Hepatocyte (in vitro differentiated cells): ENCODE measurements at places on chromosomes 4 and X. TPM values are rescaled to one million over a fixed set of nuclear protein-coding genes. Genes with fewer than 3 reads are reported as not detected.

DNA sequence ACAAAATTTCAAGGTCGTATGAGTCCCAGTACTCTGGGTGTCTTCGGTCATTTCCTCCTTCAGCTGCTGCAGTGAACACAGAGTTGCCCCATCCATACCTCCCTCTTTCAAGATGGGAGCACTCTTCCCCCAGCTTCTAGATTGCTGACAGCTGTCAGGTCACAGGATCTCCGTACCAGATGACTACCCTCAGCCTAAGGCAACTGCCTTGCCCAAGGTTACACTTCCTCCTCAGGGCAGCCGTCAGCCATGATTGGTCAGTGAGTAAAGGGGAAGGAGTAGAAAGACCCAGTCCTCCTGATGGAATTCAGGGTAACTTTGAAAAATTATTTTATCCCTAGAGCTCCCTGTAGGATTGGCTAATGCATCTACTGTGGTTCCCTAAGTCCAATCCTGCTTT lies 81.6 kb downstream of the NAF1 start:
- no peak for DNase-seq

DNA sequence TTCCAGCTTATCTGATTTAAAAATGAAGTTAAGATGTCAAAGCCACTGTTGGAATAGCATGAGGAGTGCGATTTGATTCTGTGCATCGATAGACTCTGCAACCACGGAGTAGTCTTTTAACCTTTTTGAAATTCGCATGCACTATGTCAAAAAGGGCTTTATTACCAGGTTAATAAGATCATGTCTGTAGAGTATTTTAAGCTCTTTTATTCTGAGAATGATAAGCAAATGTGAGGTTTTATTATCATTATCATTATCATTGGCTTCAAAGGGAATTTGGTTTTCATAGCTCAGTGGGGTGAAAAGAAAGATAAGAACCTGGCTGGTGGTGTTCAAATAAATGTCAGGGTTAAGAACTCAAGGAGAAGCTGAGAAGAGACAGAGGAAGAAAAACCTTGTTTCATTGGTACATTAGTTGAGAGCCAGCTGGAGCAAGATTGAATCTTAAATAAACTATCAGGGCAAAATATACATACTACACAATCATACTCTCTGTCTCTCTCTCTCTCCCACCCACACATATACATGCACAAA lies 102.6 kb downstream of the MMRN1 start:
- no peak for DNase-seq

- DNase-seq: peak; percentile 77
Observed at GRCh38 chr4:76301068-76301774, 5.3 kb upstream of the STBD1 start.

GRCh38 chrX:47226071-47226470 lies 6.7 kb upstream of the USP11 start:
- no peak for DNase-seq

- DNase-seq: no peak
Observed at GRCh38 chr4:111632641-111633151, 512.6 kb upstream of the FAM241A start.

DNA sequence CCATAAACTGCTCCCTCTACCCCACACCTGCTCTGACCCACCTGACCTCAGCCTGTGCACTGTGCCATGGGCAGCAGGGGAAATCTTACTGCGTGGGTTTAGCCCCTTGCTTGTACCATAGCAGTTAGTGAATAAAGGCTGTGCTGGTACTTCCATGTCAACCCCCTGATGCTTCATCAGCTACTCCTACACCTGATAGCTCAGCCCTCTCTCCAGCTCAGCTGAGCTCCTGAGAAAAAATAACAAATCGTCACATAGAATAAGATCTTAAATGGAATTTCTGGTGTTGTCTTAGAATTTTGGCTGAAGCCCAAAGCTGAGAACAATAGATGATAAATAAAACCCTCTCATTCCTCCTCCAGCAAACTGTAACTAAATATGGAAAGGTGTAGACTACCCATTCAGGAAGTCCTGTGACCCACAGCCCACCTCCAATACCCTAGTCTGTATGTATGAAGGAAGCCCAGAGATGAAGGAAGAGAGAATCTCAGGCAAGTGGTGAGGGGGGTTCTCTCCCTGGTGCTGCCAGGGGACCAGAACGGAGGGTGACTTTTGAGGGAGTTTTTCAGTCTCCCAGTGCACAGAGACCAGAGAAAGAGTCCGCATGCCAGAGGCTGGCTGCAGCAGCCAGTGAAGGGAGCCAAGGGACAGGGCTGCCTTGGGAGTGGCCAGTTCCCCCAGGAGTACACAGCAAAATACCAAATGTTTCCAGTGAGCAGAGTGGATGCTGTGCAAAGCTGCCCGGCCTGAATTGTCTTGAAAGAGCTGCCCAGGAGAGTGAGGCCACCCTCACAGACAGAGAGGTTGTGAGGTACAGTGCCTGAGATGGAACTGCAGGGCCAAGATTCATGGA lies 227.3 kb downstream of the QDPR start:
- DNase-seq: no peak

GRCh38 chr4:48137846-48138245 lies 3.8 kb upstream of the TXK start:
- DNase-seq: no peak

DNA sequence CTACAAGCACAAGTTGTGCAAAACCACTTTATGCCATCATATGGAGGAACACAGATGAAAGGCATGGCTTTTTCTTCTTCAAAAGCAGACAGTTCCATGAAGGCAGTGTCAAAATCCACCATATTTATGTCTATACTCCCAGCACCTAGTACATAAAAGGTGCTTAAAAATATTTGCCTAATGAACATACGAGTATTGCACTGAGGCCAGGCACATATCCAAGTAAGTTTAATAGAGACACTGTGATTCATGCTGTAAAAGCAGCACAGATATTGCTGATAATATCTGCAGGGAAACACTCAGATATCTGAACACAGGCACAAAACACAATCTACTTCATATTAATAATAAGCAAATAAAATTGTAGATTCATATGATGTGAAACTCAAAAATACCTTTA lies 48.1 kb upstream of the CXCL8 start:
- DNase-seq: no peak

DNA sequence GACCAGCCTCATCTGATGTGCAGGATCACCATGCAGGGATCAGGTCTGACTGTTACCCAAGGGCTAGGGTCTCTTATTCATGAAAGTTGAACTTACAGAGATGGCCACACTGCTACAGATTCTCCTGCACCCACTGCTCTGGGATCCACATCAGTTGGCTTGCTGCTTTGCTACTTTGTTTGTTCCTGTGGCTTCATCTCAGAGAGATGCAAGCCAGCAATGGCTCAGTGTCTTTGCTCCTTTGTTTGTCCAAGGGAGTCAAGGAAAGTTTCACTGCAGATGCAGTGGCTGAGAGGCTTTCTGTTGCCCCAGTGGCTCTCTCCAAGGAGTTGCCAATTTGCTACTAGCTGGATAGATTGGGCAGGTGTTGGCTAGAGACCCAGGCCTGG lies 70.3 kb upstream of the UGT2B7 start:
- DNase-seq: no peak

DNA sequence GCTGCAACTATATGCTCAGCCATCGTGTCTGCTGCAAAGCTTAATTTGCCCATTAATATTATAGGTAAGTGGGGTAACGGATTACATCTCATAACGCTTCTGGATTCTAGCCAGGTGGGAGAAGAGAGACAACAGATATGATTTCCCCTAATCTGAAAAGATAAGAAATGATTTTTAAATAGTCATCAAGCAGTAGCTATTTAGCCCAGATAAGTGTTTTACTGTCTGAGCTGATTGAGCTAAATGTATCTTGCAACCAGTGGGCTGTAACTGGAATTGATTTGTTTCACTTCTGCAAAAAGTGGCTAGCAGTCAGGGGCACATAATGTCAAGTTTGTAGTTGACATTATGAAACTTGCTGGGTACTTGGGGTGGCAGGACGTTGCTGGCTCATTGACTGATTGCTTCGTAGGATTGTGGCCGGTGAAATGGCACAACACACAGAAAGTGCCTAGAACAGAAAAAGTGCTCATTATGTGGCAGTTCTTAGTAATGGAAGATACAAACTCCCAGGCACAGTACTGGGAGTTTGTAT lies 18.5 kb downstream of the LAP3 start:
- no peak for DNase-seq

- DNase-seq: no peak
Observed at GRCh38 chrX:109845996-109846395, 112.9 kb upstream of the ACSL4 start.

- DNase-seq: no peak
Observed at GRCh38 chr4:97500423-97500822, 642.9 kb downstream of the STPG2 start.

GRCh38 chrX:154990496-154990895 lies 32.0 kb downstream of the F8 start:
- no peak for DNase-seq

- no peak for DNase-seq
Observed at GRCh38 chr4:6277935-6278800, 8.5 kb downstream of the WFS1 start.

GRCh38 chrX:15882704-15883539 lies 28.3 kb upstream of the AP1S2 start:
- no peak for DNase-seq

- no peak for DNase-seq
Observed at GRCh38 chr4:47747211-47747610, 90.7 kb downstream of the CORIN start.

DNA sequence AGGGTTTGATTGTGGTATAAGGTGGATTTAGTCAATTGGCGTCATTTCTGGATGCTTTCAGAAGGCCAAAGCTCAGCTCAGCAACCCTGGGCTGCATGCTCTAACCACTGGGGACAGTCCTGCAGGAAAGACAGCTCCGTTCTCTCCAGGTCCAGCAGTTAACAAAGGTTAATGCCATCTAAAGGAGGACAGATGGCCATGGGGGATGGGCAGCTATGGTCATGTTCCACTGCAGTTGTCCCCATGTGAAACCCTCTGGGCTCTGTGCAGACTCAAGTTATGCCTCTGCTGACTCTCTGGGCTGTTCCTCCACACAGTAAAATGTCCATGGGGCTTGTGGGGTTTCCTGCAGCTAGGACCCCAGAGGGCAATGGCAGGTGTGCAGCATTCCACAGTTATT lies 562.1 kb upstream of the ADGRL3 start:
- DNase-seq: no peak

GRCh38 chrX:24294619-24295018 lies 19.2 kb downstream of the SUPT20HL2 start:
- DNase-seq: peak; percentile 34

GRCh38 chr4:188138227-188138626 lies 1.0 kb upstream of the TRIML1 start:
- DNase-seq: no peak

DNA sequence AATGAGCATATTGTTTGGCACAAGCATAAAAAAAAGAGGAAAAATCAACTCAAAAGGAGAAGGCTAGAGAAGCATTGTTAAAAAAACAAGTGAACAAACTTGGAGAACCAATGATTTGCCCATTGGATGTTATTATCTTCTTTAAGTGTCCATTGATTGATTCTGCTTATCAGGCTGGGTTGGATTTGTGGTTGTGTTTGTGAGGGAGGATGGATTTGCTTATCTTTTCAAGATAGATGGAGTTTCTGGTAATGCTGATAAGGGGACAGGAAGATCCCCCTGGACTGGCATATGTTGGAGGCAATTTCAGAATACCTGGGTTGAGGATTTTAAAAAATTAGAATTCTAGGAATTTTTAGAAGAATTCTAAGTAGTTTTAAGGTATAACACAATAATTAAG lies 41.8 kb upstream of the TMEM192 start:
- DNase-seq: no peak

- no peak for DNase-seq
Observed at GRCh38 chr4:143360838-143361625, 24.4 kb downstream of the GAB1 start.

DNA sequence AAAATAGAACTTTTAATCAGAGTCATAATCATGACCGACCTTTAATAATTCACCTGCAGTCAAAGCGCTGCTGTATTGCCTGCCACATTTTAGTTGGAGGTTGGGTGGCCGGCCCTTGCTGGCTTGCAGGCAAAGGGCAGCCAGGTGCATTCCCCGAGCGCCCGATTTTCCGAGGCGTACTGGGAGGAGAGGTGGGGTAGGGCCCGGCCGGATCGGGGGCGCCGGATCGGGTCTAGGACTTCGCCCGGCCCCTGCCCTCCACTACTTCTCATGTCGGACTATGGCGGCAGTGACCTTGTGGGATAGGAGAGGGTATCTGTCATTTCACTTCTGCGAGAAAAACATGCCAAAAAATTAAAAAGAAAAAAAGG lies 2.5 kb upstream of the RS1 start:
- DNase-seq: peak; percentile 19

- no peak for DNase-seq
Observed at GRCh38 chr4:76984127-76984526, 34.6 kb downstream of the SEPTIN11 start.

Gene NPFFR2
- 1.8 and 2.0 TPM in 2 replicates for polyA plus RNA-seq

Gene PNMA5
- not detected in 2 replicates for polyA plus RNA-seq

Gene TMEM47
- polyA plus RNA-seq: 14.7 and 20.8 TPM in 2 replicates

Gene RGN
- polyA plus RNA-seq: 82.7 and 111 TPM in 2 replicates

Gene RBMXL3
- not detected in 2 replicates for polyA plus RNA-seq
